ENCODE measurements at places on chromosomes 1 and 21.

- no peak for DNase-seq
These were observed 227.1 kb downstream of the KCTD3 start for GRCh38 chr1:215794156-215794555.

DNA sequence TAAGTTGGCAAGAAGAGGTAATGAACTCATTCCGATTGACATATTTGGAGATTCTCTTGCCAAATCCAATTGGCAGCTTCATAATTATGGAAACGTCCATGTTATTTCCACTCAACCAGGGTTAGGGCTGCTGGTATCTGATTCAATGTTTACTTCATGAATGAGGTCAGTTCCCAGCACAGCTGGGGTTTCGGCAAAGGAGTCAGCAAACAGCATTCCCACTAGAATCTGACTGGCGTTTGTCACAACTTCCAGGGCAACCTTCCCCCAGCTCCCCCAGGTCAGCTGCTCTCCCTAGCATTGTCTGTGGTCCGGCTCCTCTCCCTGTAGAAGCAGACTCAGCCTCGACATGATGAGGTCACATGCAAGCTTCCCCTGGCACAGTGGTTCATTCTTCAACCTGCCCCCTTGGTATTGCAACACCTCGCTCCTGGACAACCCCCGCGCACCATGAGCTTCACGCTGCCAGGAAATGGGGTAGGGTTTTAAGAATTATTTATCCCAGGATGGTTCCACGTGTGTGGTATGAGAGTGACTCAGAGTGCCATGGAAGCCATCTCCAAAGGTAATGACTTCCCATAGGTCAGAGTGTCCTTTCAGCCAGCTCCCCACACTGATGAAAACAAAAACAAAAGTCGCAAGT, 100.7 kb upstream of the SLC25A33 start:
- DNase-seq, result no peak

DNA sequence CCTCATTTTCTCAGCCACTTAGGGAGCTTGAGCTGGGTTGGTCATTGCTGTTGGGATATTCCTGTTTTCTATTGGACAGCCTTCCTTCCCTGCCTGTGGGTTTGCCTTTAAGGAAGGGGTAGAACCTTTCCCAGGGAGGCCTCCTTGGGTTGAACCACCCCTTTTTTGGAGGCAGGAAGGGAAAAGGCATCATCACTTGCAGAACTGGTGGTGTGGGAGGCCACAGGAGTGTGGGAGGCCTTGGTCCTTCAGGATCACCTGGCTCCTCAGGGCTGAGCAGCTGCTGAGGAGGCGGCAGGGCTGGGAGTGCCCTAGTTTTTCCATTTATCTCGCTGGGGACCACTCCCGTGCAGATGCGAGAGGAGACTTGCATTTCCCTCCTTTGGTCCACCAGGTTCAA, 667 bp upstream of the CYB561D1 start:
- DNase-seq, result no peak

DNA sequence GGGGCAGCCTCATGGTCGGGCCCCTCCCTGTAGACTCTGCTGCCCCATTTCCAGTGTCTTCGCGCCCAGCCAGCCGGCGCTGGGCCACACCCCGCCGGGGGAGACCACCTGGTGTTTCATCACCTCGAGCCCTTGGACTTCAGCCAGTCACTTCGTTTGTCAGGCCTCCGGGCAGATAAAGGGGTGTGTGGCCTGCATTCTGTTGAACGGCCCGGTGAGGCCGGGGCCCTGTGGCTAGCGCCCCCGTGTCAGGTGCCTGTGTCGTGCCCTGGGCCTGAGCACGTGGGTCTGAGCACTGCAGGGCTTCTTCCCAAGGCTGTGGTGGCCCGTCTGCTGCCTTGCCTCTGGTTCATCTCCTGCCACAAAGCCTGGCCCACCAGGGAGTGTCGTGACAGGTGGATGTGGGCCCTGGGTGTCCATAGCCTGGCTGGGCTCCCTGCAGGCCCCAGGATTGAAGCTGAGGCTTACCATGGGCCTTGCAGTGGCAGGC, 65.2 kb upstream of the DIP2A start:
- DNase-seq, result no peak

GRCh38 chr1:230793463-230793745, 46.2 kb downstream of the CAPN9 start:
- no peak for DNase-seq

- DNase-seq, result no peak
These were observed 719 bp downstream of the SOD1 start for GRCh38 chr21:31660259-31660565.

GRCh38 chr1:13662493-13662892, 37.5 kb upstream of the PRDM2 start:
- DNase-seq, result no peak

DNA sequence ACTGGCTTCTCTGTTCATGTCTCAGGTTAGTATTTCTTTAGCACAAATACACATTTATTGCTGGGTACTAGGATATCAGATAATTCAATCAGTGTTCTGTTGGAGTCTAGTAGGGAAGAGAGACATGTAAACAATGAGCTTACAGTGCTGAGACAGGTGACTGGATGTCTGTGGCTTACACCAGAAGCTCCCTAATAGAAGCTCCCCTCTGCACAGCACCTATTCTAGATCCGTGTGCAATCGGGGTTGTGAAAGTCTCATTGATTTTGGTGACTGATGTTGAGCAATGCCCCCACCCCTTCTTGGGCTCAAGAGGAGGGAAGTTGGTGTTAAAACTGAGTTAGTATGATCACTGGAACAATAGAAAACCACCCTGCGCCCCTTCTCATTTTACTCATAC, 279.2 kb downstream of the RPS6KC1 start:
- DNase-seq, result no peak

GRCh38 chr1:23904748-23905357, 8.3 kb downstream of the CNR2 start:
- DNase-seq, result peak; percentile 26

- no peak for DNase-seq
These were observed 23.8 kb downstream of the RPS27 start for GRCh38 chr1:154014154-154014907.

- DNase-seq, result no peak
These were observed 32.9 kb downstream of the PBX1 start for GRCh38 chr1:164591858-164592257.

DNA sequence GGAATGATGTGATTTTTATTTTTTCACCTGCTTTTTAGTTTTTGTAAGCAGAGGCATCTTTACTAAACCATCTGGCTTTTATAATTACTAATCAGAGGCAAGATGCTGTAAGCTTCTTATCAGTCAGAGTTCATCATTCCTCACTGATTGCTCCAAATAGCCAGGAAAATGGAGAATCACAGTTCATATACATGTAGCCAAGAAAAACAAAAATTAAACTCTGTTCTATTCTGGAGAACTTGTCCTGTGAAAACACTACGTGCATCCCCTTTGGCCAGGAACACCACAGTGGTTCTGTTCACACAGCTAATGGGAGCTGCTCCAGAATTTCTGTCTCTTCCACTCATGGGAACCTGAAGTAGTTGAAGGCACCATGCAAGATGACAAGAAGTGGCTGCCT, 725.5 kb upstream of the CHRM3 start:
- DNase-seq, result no peak

GRCh38 chr1:8389958-8390535, 72.1 kb downstream of the SLC45A1 start:
- DNase-seq, result no peak

GRCh38 chr1:18413541-18414305, 67.0 kb upstream of the KLHDC7A start:
- DNase-seq, result no peak

DNA sequence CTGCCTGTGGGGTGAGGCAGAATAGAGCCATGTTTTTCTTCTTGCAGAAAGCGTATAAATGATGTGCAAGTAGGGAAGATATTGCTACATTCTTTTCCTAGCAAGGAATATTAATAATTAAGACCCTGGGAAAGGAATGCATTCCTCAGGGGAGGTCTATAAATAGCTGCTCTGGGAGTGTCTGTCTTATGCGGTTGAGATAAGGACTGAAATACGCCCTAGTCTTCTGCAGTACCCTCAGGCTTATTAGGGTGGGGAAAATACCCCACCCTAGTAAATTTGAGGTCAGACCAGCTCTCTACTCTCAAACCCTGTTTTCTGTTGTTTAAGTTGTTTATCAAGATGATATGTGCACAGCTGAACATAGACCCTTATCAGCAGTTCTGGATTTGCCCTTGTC, 155.9 kb upstream of the HMCN1 start:
- DNase-seq, result no peak

DNA sequence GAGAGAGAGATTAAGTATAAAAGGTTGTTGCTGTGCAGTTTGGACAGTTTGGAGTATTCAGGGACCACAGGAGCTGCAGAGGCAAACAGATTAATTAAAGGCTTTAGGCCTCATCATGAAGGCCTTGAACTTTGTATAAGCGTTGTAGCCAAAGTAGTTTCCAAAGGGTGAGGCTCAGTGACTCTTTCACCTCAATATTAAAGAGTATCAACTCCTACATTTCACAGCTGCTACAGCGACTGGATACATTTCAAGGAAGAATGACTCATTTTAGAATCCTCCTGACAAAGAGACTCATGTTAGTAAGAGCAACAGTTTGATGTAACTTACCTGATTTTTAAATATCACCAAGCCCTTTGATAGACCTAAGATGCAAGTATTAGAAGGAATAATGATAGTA, 355.5 kb downstream of the HLX start:
- DNase-seq, result no peak

DNA sequence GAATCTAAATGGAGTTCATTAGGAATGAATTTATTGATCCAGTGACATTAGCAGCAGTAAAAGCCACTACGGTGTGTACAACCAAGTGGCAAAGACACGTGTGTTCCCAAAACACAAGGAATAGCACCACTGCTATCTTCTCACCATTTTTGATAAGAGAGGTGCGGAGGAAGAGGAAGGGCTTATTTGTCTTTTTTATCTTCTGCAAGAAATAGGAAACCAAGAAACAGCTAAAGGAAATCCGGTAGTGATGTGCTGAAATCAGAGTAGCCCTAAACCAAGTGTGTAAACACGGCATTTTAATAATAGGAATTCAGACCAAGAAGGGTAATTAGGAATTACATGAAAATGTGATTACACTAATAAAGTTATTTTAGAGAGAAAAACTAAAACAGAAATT, 9.1 kb upstream of the SCYL3 start:
- DNase-seq, result no peak

DNA sequence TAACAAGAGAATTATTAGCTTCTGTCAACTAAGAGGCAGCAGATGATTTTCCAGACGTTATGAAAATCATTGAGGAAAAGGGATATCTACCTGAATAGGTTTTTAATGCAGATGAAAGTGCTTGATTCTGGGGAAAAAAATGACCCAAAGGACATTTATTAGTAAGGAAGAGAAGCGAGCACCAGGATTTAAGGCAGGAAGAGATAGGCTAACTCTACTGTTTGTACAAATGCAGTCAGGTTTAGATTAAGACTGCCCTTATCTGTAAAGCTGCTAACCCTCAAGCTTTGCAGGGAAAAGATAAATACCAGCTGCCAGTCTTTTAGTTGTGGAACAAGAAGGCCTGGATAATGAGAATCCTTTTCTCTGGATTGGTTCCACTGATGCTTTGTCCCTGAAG, 33.0 kb upstream of the LRIG2 start:
- DNase-seq, result no peak

DNA sequence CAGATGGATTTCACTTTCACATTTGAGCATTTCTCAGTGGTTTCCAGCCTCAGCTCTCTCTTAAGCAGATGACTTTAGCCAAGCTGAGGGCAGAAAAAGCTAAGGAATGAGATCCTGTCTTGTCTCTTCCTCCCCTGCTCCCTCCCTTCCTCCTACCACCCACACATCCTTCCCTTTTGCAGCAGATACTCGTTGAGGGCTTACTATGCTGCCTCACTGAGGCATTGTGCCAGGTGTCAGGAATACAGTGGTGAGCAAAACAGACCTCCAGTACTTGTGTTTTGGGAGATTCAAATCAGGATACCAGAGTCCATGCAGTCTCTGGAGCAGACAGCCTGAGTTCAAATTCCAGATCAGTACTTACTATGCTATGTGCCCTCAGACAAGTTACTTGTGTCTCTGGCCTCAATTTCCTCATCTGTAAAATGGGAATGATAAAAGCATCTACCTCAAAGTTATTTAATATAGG, 43.2 kb downstream of the KIF26B start:
- no peak for DNase-seq

DNA sequence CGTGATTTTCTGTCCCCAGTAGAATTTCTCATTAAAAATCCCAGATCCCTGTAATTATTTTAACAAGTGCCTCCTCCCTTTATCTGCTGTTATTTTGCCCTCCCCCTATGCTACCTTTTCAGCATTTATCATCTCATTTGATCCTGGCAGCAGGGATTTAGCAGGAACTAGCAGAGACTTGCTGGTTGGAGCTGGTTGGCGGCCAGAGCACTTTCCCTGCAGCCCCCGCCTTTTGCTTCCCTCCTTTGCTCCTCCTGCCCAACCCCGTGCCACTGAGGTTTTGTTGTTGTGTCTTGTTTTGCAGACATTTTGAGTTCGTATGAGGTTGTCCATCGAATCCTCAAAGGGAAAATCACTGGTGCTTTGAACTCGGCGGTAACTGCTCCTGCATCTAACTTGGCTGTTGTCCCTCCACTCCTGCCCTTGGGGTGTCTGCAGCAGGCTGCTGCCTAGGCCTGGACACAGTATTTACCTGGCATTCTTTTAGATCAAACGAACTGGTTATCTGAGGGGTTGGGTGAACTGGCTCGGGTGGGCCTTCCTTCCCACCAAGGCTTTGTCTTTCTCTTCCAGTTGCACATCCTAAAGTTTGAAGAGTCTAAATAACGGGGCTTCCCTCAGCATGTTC, 11.2 kb downstream of the UBE2Q1 start:
- no peak for DNase-seq

DNA sequence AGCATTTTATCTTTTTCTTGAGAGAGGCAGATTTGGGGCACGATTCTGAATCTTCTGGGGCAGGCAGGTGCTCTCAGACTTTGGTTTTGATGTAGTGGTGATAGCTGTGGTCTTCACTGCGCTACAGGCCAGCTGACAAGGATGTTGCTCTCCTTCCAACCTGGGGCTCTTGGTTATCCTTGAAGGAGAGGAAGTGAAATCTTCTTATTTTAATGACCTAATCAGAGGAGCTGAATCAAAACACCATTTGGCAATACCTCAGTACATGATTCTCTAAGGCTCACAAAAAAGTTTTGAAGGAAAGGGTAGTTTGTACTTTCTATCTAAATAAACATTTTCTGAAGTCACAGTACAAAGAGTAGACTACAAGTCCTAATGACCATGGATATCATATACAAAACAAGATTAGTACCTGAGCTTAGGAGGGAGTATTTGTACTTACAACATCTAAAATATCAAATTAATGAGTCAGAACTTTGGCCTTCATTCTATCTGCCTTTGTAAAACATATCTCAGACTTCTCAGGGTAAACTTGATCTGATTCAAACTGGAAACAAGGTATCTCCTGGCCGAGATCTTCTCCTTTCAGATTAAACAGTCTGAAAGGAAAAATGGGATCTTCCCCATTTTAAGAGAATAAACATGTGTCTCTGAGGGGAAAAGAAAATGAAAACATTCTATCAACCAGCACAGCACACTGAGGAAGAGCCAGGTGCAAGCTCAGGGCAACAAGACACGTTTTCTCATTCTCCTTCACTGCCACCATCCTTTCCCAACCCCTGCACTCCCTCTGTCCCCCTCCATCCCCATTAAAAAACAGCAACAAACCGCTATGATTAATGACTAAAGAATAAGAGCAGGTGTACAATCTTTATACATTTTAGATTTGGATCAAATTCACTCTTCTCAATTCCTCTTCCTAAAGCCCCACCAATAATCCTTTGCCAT, 69.2 kb downstream of the SH3GLB1 start:
- DNase-seq, result no peak
